ENCODE measurements at places on chromosomes 16 and 17. TPM values are rescaled to one million over a fixed set of nuclear protein-coding genes. Genes with fewer than 3 reads are reported as not detected.

GRCh38 chr17:12536472-12536871 lies 129.2 kb upstream of the MYOCD start:
- no peaks in the 10 kb centered on the region for H3K36me3 ChIP-seq
- no peaks in the 10 kb centered on the region for H3K4me1 ChIP-seq
- DNase-seq: no peak
- H3K27ac ChIP-seq: no peak overlapping the region

- no peak overlapping the region for H3K4me3 ChIP-seq
- no peak for DNase-seq
- no peaks in the 10 kb centered on the region for H3K4me1 ChIP-seq
- H3K27me3 ChIP-seq: no peaks in the 10 kb centered on the region
Observed at GRCh38 chr17:9705745-9706144, 60.4 kb downstream of the USP43 start.

DNA sequence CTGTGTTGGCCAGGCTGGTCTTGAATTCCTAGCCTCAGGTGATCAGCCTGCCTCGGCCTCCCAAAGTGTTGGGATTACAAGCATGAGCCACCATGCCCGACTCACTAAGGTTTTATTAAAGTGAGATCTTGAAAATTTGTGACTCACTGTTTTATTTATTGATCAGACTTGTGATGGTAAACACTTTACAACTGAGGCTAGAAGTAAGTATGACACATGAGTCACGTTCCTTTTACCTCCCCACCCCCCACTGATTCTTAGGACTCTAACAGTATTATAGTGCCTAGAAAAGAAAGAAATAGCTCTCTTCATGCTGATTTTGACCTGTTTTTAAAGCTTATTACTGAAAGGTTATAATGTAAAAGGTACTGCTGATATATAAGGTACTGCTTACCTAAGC lies 160.6 kb downstream of the TANC2 start:
- no peaks in the 10 kb centered on the region for H3K4me1 ChIP-seq
- no peaks in the 10 kb centered on the region for H3K36me3 ChIP-seq
- H3K4me3 ChIP-seq: no peak overlapping the region
- no peaks in the 10 kb centered on the region for H3K27me3 ChIP-seq

DNA sequence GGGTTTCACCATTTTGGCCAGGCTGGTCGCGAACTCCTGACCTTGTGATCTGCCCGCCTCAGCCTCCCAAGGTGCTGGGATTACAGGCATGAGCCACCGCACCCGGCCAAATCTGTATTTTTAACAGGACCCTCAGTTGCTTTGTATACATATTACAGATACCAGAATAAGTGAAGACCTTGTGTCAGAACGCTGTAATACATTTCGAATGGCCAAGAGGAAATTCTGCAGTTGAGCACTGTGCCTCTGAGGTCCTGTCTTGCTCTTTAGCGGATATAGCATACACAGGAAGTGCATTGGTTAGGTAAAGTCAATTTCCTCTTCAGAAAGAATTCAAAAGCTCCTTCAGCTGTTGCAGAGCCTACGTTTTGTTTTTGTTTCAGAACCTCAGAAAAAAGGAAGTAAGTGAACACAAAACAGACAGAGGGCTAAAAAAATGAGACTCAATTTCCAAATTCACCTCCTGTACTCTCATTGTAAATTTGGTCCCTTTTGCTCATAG lies 15.7 kb downstream of the CRLF3 start:
- H3K4me1 ChIP-seq: no peaks in the 10 kb centered on the region
- H3K27me3 ChIP-seq: no peaks in the 10 kb centered on the region
- DNase-seq: no peak
- no peak overlapping the region for H3K27ac ChIP-seq
- no peaks in the 10 kb centered on the region for H3K36me3 ChIP-seq

TMC5 gene
- polyA plus RNA-seq: 35.2 TPM

All from small intestine (tissue), 16 donors.